Type B pancreatic cell (in vitro differentiated cells): ENCODE measurements at places on chromosomes 11 and 22. TPM values are rescaled to one million over a fixed set of nuclear protein-coding genes. Genes with fewer than 3 reads are reported as not detected.

- DNase-seq, result no peak
These were observed 88.0 kb upstream of the DBX1 start for GRCh38 chr11:20248121-20248772.

GRCh38 chr11:128713595-128713994, 19.7 kb downstream of the FLI1 start:
- DNase-seq, result no peak

DNA sequence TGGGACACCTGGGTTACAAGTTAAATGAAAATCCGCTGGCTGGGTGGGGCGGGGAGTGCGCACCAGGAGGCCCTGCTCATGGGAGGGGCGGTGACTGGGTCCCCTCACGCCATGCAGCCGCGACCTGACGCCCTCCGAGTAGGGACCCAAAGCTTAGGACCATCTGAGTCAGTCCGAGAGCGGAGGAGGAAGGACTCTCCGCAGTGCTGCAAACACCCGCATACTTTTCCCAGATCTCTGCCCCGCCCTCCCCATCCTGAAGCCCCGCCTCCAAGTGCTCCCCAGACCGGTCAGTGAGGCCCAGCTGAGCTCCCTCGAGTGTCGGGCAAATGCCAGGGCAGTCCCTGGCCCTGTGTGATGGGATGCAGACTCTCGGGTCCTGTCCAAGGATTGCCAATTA, 6.6 kb upstream of the FLI1 start:
- DNase-seq, result no peak

- DNase-seq, result no peak
These were observed 189.4 kb upstream of the NCAM1 start for GRCh38 chr11:112771851-112772250.

DNA sequence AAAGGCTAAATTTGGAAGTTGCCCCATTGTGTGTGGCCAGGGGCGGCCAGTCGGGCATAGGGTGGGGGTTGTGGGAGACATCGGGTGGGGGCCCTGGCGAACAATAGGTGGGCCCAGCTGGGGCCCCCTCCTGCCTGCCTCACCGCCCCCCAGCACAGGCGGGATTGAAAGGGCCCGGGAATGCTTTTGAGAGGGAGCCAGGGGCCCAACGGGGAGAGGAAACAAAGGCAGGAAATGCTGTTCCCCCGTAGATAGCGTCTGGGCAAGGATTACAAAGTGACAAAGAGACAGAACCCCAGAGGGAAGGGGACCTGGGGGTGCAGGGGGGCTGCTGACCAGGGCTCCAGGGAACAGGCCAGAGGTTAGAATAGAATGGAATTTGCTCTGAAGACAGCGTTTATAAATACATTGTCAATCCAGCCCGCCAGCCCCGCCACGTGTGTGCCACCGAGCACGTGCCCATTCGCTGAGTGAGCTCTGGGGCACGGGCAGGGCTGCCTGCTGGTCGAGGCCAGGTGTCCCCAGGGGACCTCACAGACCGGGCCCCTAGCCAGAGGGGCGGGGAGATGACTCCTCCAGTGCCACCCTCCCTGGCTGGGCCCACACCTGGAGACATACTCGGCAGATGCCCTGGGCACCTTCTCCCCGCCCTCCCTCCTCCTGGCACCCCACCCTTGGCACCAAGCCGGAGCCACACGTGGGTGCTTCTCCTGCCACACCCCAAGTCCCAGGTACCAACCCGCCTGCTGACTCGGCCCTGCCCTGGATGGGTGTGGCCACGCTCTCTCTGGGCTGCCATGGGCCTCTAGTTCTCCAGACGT, 9.7 kb downstream of the PDGFB start:
- DNase-seq, result no peak

DNA sequence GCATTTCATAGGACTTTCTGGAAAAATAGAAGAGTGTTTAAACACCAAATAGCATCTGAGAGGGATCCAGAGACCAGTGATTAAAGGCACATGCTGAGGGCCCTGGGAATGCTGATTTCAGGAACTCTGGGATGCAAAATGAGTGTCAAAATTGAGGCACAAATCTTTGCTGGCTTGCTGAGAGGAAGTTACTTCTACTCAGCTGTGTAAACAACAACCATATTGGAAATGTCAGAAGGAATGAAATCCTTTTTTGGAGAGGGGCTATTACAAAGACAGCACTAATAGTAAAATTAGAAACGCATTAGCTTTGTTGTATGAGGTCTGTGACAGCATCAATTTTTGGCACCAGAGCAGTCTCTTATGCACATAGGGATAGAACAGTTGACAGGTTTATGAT, 267.8 kb upstream of the RAG2 start:
- no peak for DNase-seq

DNA sequence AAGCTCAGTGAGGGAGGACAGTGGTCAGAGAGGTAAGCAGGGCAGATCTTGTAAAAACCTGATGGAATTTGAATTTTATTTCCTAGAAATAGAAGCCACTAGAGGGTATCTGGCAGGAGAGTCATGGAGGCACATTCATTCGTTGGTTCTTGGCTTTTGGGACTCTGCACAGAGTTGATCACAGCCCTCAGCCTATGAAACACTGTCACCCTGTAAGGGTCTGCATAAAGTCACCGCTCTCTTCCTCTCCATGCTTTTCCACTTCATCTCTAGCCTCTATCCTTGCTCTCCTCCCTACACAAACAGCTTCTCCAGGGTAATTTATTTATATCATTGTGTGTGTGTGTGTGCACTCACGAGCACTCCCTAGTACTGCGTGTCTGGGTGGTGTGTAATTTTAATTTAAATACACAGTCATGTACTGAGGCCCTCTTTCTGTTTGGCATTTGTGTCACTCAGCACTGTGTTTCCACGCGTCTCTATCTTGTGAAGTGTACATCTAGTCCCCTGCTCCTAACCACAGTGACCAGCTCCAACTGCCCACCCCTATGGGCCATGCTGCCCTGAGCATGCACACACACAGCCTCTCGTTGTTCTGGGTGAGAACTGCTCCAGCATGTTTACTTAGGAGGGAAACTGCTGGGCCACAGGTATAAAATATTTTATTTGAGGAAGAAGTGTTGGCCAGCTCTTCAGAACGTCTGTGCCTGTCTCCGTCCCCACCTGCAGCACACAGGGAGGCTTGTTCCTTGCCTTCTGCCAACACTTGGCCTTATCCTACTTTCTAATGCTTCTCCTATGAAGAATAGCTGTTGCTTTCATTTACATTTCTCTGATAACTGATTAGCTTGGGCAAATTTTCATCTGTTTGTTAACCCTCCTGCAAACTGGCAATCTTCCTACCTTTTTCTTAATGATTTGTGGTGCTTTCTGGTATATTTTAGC, 4.5 kb downstream of the KCNQ1OT1 start:
- DNase-seq, result no peak

GRCh38 chr11:73152086-73152853, 10.2 kb upstream of the FCHSD2 start:
- DNase-seq, result no peak

- DNase-seq, result no peak
These were observed 22.2 kb downstream of the SBF1 start for GRCh38 chr22:50452649-50453048.

DNA sequence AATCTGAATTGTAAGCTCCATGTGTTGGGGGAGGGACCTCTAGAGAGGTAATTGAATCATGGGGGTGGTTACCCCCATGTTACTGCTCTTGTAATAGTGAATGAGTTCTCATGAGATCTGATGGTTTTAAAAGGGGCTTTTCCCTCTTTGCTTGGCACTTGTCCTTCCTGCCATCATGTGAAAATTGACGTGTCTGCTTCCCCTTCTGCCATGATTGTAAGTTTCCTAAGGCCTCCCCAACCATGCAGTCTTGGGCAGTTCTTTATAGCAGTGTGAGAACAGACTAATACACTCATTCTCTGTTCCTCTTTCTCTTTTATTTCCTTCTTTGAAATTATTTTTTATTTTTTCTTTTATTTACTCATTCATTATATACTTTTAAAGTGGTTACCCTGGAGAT, 239.4 kb downstream of the CSNK2A3 start:
- DNase-seq, result no peak

GRCh38 chr11:86990515-86990914, 35.3 kb upstream of the FZD4 start:
- no peak for DNase-seq

DNA sequence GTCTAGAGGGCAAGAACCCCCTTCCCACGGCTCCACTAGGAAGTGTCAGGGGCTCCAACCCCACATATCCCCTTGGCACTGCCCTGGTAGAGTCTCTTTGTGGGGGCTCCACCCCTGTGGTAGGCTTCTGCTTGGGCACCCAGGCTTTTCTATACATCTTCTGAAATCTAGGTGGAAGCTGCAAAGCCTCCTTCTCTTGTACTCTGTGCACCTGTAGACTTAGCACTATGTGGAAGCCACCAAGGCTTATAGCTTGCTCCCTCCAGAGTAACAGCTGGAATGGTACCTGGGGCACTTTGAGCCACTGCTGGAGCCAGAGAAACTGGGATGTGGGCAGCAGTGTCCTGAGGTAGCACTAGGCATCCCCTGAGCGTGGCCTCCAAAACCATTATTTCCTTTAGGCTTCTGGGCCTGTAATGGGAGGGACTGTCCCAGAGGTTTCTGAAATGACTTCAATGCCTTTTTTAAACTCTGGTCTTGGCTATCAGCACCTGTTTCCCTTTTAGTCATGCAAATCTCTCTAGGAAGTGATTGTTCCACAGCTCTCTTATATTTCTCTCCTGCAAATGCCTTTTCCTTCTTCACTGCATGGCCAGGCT, 68.4 kb downstream of the TRAF6 start:
- no peak for DNase-seq

- DNase-seq, result no peak
These were observed 68.7 kb upstream of the NECTIN1 start for GRCh38 chr11:119797736-119798135.

DNA sequence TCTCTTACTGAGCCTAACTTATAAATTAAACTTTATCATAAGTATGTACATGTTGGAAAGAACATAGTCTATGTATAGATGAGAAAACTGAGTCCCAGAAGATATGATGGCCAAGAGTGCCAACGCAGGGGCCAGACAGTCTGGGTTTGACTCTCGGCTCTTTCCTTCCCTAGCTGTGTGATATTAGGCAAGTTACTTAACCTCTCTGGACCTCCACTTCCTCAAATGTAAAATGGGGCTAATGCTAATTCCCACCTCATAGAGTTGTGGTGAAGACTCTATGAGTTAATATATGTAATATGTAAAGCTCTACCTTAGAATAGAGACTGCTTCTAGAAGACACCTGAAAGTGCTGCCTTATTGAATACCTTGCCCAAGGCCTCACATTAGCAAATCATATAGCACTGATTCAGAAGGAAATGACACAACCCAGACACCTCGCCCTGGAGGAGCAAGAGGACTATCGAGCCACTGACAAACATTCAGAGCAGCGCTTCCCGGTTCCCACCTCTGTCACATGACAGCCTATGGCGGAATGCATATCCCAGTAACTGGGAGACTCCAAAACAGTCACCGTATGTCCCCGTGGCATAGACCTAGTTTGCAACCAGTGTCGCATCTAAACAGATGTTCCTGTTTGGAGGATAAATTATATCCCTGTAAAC, 11.3 kb upstream of the CCDC86 start:
- DNase-seq, result no peak

GRCh38 chr11:1077033-1077416, 2.4 kb downstream of the MUC2 start:
- no peak for DNase-seq

DNA sequence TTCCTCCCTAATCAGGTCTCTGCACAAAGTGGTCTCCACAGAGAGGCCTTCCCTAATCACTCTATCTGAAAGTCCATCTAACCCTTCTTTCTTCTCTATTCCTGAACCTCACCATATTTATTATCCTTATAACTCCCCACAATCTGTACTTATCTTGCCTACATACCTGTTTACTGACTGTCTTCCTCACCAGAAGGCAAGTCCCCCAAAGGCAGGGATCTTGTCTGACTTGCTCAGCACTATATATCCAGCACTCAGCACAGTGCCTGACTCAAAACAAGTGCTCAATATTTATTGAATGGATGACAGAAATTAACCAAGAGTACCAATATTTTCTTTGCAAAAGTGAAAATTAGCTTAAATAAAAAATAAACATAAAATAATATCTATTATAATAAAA, 5.5 kb downstream of the DCUN1D5 start:
- DNase-seq, result no peak

- no peak for DNase-seq
These were observed 51.6 kb downstream of the DHCR7 start for GRCh38 chr11:71396548-71397123.

GRCh38 chr22:41092847-41093411, 537 bp downstream of the EP300 start:
- no peak for DNase-seq

- no peak for DNase-seq
These were observed 7.7 kb upstream of the MMP12 start for GRCh38 chr11:102882389-102883024.

DNA sequence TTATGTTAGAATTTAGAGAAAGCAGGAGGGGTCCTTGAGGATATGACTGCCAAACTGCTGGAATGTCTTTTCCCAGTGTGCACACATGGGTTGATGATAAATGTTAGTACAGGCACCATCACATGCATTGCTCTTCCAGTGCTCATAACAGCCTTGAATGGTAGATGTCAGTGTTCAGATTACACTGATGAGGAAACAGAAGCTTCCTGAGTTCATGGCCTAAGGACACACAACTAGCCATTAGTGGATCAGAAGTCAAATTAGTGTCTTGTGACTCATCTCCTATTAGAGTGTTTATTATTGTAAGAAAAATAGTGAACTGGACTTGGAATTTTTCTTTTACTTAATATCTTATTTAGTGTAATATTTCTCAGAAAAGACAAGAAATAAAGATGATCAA, 241.5 kb downstream of the DDX10 start:
- no peak for DNase-seq

- no peak for DNase-seq
These were observed 44.6 kb downstream of the MYH9 start for GRCh38 chr22:36343070-36343719.

GRCh38 chr11:105754716-105755115, 144.8 kb downstream of the GRIA4 start:
- no peak for DNase-seq

GRCh38 chr22:42912059-42912458, 55.0 kb upstream of the ARFGAP3 start:
- no peak for DNase-seq

The LMO2 gene
- total RNA-seq, result 12.7 and 13.0 TPM in 2 replicates

The MRGPRF gene
- 0.43 and 1.4 TPM in 2 replicates for total RNA-seq

The ADAMTS8 gene
- total RNA-seq, result 0.10 and 4.8 TPM in 2 replicates

The YAP1 gene
- total RNA-seq, result 183 and 199 TPM in 2 replicates

The ST14 gene
- total RNA-seq, result 71.7 and 170 TPM in 2 replicates

The SMIM38 gene
- total RNA-seq, result 0.52 and 5.3 TPM in 2 replicates

The LIF gene
- 3.8 and 9.8 TPM in 2 replicates for total RNA-seq

The HMOX1 gene
- total RNA-seq, result 4.1 and 7.7 TPM in 2 replicates
